EL (cell line): ENCODE measurements at places on chromosomes 5 and 9.

GRCh38 chr5:113205807-113206206 is 229.0 kb downstream of the TSSK1B start:
- DNase-seq, result no peak

- DNase-seq, result peak; percentile 56
Measured at GRCh38 chr5:56447232-56447631, 214.1 kb upstream of the ANKRD55 start.

GRCh38 chr5:173487300-173487699 is 129.2 kb downstream of the BOD1 start:
- no peak for DNase-seq

GRCh38 chr5:89444088-89444487 is 561.1 kb upstream of the MEF2C start:
- no peak for DNase-seq

- DNase-seq, result no peak
Measured at GRCh38 chr5:72723581-72723980, 92.9 kb upstream of the TNPO1 start.

GRCh38 chr5:165877475-165877874 is 2372.1 kb downstream of the MAT2B start:
- no peak for DNase-seq

DNA sequence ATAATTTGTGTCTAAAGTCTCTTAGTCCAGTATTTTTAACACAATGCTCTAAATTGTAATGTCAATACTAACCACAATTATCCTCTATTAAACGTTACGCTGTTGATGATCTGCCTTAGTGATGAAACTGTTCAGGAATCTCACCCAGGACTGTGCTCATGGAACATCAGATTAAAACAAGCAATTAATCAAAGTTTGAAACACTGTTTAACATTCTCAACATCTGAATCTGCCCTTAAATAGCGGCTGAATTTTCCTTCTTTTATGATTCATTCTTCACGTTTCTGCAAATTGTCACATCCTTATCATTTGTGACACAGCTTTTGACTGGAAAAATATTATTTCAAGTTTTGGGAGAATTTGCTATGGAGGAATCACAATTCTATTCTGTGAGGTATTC is 113.8 kb downstream of the MARCHF11 start:
- DNase-seq, result peak; percentile 42

DNA sequence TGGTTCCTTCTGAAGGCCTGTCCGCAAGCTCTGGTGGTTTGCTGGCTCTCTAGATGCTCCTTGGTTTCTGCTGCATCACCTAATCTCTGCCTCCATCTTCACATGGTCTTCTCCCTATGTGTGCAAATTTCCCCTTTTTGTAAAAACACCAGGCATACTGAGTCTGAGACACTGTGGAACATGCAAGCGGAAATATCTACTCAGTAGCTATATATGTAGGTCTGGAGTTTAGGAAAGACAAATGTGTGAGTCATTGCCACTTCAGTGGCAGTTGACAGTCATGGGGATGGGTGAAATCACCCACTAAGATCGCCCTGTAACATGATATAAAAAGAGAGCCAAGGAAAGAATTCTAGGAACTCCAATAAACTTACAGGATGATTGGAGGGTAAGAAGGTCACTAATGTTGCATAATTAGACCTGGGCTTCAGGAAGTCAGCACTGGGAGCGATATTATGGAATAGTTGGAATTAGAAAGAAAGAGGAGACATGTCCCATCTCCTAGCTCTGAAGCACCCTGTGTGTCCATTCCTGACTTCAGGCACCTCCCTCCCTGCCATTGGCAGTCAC is 22.7 kb upstream of the UBLCP1 start:
- DNase-seq, result peak; percentile 92

- no peak for DNase-seq
Measured at GRCh38 chr9:114626415-114627020, 15.4 kb downstream of the TMEM268 start.

DNA sequence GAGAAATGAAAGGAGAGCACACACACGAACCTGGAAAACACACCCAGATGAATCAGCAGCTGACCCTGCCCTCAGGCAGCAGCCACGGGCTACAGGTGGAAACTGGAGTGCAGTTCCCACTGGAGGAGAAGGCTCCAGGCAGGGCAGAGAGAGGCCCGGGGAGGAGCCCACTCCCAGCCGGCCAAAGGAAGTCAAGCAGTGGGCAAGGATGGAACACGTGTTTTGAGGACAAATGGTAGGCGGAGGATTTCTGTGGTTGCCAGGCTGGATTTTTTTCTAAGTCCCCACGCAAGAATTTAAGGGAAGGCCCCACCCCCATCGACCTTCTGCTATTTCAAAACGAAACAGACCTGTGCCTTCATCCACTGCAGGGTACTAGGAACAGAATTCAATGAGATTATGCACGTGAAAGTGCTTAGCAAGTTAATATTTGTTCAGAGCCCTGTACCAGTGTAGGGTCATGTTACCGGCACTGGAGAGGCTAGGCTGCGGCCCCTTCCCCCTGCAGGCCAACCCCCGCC is 6.8 kb downstream of the EPB41L4B start:
- no peak for DNase-seq

- peak; percentile 12 for DNase-seq
Measured at GRCh38 chr9:112586599-112587155, 100.0 kb downstream of the KIAA1958 start.

- DNase-seq, result no peak
Measured at GRCh38 chr5:127295454-127295853, 4.9 kb downstream of the MEGF10 start.

DNA sequence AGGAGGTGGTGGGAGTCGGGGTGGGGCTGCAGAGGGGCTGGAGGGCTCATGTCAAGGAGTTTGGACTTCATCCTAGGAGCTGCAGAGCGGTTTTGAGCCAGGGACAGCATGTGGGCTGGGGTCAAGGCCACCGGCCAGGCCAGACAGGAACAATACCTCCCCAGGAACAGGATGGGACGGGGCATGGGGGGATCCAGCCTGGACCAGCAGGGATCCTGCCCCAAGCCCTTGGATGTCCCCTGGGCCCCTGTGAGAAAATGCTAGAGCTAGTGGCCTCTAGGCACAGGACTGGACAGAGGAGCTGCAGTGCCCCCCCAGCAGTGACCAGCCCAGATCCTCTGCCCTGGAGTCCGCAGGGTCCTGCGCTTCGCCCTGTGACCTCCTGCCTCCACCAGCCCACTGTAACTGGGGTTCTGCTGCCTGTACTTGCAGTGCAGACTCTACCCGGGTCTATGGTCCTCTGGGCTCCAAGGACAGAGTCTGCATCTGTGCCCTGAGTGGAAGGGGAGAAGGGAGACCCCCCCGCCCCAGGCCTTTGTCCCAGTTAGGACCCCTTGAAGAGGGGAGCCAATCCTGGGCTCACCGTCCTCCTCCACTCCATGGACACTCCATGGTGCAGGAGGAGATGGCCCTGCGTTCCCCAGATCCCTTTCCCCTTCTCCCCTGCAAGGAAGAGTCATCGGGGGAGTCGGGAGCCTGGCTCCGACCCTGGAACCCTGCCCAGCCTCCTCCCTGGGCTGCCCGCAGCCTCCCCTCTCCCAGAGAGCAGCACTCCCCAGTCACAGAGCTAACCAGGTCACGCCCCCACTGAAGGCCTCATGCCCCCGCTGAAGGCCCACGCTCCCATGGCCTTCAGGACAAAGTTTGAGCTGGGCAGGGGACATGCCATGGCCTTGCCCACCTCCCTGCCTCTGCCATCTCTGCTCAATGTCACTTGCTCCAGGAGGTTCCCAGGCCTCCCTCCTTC is 3.0 kb upstream of the MXD3 start:
- no peak for DNase-seq

- peak; percentile 41 for DNase-seq
Measured at GRCh38 chr9:6355728-6356127, 27.6 kb downstream of the TPD52L3 start.

- DNase-seq, result no peak
Measured at GRCh38 chr9:12060067-12060466, 633.1 kb upstream of the TYRP1 start.

GRCh38 chr5:37034955-37035354 is 158.4 kb downstream of the NIPBL start:
- DNase-seq, result no peak

DNA sequence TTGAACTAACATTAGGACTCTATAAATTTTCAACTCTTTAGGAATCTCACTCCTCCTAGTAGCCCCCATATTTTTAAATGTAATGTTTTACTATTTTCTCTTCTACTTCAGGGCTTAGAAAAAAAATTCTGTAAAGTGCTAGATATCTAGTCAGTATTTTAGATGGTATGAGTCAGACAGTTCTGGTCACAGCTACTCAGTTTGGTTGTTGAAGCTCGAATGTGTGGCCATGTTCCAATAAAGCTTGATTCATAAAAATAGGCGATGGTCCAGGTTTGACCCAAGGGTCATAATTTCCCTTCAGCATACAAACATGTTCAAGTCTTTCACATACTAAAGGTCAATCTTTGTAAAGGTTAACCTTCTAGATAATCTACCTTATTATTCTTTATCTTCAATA is 566.0 kb upstream of the CDH18 start:
- DNase-seq, result no peak

DNA sequence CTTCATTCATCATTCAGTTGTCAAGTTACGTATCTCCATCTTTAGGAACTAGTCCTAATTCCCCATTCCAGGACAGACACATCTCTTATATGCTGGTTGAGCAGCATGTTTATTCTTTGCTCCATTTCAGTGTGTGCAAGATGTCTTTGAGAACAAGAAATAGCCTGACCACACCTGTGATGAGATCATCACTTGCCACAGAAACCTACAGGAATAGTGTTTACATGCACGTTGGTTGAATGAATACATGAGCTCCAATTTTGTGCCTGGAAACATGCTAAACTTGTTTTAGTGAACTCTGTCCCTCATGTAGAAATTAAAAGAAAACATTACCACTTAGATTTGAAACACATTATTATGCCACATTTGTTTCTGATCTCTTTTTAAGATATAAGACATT is 489.1 kb downstream of the CDH18 start:
- DNase-seq, result no peak

GRCh38 chr9:16987026-16987425 is 116.6 kb upstream of the BNC2 start:
- peak; percentile 37 for DNase-seq

- peak; percentile 33 for DNase-seq
Measured at GRCh38 chr5:76690037-76690679, 25.8 kb upstream of the F2R start.

- DNase-seq, result peak; percentile 98
Measured at GRCh38 chr5:124628721-124629596, 117.5 kb downstream of the ZNF608 start.

DNA sequence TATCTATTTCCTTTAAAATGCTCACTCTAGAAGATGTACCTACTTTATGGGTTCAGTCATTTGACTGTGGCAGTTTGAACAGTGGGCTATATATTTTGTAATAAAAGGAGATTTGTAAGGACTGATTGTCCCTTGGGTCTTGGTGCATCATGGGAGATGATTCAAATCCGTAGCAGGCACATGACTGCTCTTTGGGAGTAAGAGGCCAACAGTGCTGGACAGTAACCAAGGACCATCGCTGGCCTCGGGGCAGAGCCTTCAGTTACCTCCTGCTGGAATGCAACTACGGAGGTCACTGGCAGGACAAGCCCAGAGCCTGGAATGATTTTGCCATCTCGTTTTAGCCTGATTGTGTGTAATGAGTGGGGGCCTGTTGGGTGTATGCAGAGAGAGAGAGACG is 7.0 kb upstream of the MAMDC2 start:
- DNase-seq, result peak; percentile 27

GRCh38 chr9:137974746-137975526 is 97.4 kb downstream of the CACNA1B start:
- no peak for DNase-seq

- DNase-seq, result no peak
Measured at GRCh38 chr9:90025816-90026215, 421.0 kb downstream of the GADD45G start.

- no peak for DNase-seq
Measured at GRCh38 chr9:127210851-127211730, 53.5 kb upstream of the GARNL3 start.

- DNase-seq, result no peak
Measured at GRCh38 chr9:137721899-137722298, 103.1 kb downstream of the EHMT1 start.

DNA sequence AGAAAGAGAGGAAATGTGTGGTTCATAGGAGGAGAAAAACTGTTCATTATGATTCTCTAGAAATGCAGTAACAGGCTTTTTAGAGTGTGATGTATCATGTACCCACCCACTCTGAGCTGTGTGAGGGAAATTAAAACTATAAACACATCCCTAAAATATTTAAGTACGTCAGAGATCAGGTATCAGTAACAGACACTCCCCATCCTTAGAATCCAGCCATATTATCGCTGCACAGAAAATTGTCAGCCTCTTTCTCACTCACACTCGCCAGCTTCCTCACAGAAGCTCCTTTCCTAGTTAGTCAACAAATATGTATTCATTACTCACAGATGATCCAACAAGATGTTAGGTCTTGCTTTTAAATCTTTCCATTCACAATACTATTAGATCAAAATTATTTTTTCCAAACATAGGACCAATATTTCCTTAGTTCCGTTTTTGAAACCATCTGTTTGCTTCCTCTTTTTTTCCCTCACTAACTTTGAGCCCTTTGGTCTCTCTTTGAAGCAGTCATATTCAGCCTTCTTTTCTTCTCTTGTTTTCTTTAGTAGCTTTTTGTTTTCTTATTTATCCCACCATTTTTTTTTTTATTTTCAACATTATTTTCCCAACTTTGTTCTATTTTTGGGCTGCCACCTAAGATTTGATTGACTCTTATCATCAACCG is 13.6 kb upstream of the MAST4 start:
- peak; percentile 28 for DNase-seq

- peak; percentile 65 for DNase-seq
Measured at GRCh38 chr5:73280821-73281746, 108.1 kb downstream of the TMEM174 start.

GRCh38 chr9:12698266-12698665 is 5.1 kb downstream of the TYRP1 start:
- no peak for DNase-seq

DNA sequence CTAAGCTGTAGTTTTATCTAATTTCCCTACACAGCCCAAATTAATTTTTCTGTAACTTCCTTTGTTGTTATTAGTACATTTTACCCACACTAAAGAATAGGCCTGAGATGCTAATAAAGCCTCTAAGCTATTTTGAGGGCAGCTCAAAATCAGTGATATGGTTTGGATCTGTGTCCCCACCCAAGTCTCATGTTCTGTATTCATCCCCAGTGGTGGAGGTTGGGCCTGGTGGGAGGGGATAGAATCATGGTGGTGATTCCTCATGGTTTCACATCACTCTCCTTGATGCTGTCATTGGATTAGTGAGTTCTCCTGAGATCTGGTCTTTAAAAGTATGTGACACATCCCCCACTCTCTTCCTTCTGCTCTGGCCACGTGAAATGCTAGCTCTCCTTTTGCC is 27.3 kb downstream of the LURAP1L start:
- no peak for DNase-seq

- no peak for DNase-seq
Measured at GRCh38 chr9:119803679-119804078, 434.4 kb upstream of the BRINP1 start.

- peak; percentile 40 for DNase-seq
Measured at GRCh38 chr9:110142868-110143481, 65.0 kb downstream of the C9orf152 start.

DNA sequence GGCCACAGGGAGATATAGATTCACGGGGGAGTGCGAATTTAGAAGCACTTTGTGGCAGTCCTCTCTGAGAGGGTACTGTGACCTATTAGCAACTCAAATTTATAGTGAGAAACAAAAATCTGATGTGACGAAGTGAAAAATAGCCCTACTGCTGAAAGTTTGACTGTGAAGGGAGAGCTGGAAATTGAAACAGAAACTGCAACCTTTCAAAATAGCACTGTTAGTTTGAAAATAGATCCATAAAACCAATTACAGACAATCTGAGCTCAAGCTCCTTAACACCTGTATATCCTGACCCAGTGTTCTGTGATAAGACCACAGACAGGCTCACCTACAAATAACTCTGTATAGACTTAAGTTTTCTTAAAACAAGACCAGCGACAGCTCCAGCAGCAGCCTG is 420.1 kb downstream of the IRX1 start:
- no peak for DNase-seq
